Memory B cell (primary cell): ENCODE measurements at places on chromosomes 7 and 10.

DNA sequence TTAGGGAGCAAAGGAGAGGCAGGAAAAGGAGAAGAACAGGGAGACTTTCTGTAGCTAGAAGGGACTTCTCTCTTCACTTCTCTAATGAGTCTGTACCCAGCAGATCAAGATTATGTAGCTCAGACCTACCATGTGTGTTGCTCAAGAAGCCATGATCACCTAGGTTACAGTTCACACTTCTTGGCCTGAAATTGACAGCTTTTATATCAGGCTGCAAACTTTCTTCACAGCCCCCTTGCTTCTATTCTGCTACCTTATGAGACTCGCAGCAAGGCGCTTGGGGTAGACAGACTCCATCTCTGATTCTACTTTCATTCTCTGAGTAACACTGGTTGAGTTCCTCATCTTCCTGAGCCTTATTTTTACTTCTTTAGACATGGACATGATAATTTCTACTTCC, 19.6 kb upstream of the GIMAP2 start:
- no peak for DNase-seq

DNA sequence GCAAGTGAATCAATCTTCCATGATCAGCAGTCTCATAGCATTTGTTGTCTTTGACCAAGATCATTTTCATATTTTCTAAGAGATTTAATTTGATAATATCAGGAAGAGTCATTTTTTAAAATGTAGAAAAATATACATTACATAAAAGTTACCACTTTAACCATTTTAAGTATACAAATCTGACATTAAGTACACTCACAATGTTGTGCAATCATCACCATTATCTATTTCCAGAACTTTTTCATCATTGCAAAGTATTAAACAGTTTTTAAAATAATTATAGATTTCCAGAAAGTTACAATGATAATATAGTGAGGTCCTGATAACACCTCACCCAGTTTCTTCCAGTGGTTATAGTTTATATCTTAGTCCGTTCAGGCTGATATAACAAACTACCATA, 222.5 kb upstream of the RHOBTB1 start:
- no peak for DNase-seq

- DNase-seq = no peak
Observed at GRCh38 chr10:92395271-92395670, 104.3 kb downstream of the MARCHF5 start.

GRCh38 chr7:13259930-13260329, 572.5 kb downstream of the ARL4A start:
- no peak for DNase-seq

DNA sequence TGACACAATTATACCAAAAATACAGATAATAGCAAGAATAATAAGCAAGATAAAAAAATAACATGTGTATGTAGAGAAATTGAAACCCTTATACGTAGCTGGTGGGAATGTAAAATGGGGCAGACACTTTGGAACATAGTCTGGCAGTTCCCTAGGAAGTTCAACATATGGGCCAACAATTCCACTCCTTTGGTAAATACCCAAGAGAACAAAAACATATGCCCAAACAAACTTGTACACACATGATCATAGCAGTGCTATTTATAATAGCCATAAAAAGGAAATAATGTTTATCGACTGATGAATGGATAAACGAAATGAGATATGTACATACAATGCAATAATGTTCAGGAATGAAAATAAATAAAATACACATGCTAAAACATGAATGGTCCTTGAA, 462.4 kb upstream of the SORCS1 start:
- no peak for DNase-seq

- no peak for DNase-seq
Observed at GRCh38 chr10:89236226-89236797, 15.3 kb downstream of the LIPA start.

- DNase-seq = no peak
Observed at GRCh38 chr7:2721842-2722241, 33.8 kb downstream of the AMZ1 start.

- DNase-seq = no peak
Observed at GRCh38 chr10:119318411-119319160, 111.2 kb downstream of the GRK5 start.

- no peak for DNase-seq
Observed at GRCh38 chr7:159213253-159213652, 68.6 kb upstream of the VIPR2 start.

GRCh38 chr10:117534321-117535297, 7.9 kb upstream of the EMX2 start:
- no peak for DNase-seq

- no peak for DNase-seq
Observed at GRCh38 chr10:129075508-129075907, 391.5 kb upstream of the MGMT start.

- DNase-seq = no peak
Observed at GRCh38 chr7:156604311-156604710, 36.3 kb upstream of the RNF32 start.

- DNase-seq = no peak
Observed at GRCh38 chr10:27626890-27627289, 118.7 kb downstream of the MKX start.

- DNase-seq = no peak
Observed at GRCh38 chr10:113866551-113867394, 12.3 kb downstream of the NHLRC2 start.

DNA sequence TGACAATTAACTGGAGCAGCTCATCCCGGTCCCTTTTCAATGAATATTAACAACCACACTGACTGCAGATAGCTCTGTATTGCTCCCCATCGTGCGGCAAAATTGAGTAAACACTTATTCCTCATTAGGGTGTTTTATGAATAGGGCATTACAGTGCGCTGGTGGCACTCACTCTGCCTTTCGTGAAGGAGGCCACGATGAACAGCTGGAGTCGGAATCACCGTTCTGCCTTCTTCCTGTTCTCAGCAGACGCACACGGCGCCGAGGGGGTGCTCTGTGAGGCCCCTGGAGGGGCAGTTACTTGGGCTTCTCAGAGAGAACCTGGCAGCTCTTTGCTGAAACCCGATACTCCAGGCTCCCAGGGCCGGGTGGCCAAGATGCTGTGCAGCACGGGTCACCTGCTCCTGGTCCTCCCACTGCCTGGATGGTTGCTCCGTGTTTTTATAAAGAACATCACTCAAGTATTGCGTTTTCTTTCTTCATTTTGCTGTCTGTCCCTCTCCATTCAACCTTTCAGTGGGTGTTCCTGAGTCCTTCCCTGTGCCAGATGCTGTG, 241.9 kb downstream of the GLRX3 start:
- DNase-seq = no peak

GRCh38 chr10:125034675-125035074, 92.8 kb downstream of the ZRANB1 start:
- DNase-seq = no peak

GRCh38 chr7:128201690-128202085, 39.4 kb upstream of the LEP start:
- no peak for DNase-seq

DNA sequence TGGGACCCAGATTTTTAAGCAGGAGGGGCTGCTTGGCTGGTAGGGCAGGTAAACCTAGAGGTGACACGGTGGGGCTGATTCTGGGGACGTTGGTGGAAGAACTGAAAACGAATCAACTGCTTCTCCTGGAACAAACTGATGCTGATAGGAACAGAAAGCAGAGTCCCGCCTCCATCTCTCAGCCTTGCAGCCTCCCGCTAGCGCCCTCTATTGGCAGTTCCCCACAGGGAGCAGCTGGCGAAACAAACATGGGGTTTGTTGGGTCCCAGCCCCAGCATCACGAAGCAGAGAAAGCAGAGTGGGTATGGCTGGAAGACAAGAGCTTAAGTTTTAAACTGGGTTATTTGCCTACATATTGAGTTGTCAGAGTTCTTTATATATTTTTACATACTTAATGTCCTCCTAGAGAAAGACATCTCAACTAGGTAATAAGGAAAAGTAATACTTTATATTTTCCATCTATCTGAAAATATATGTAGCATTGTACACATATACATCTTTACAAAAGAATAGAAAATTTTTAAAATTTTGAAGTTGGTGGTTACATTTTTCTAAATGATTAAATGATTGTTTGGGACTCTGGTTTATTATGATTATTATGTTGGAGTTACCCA, 42.3 kb upstream of the FOXI2 start:
- no peak for DNase-seq

GRCh38 chr10:124683814-124684213, 60.4 kb downstream of the FAM53B start:
- DNase-seq = no peak

DNA sequence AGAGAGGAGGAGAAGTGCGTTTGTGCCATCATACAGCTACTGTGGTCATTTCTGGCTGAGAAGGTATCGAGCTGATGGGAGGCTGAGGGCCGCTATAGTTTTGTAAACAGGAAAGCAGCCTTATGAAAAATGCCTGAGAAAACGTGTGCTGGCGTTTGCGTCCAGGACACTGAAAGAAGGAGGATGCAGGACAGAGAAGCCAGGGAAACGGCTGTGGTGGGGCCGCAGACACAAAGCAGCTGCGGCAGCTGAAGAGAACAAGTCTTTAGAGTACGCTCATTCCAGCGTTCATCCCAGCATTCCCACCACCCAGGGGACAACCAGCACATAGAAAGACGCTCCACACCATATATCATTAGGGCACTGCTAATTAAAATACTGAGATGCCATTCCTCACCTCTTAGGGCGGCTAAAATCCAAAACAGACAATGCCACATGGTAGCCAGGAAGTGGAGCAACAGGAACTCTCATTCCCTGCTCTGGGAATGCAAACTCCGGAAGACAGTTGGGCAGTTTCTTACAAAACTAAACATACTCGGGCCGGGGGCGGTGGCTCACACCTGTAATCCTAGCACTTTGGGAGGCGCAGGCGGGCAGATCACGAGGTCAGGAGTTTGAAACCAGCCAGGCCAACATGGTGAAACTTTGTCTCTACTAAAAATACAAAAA, 18.4 kb downstream of the GNA12 start:
- no peak for DNase-seq

DNA sequence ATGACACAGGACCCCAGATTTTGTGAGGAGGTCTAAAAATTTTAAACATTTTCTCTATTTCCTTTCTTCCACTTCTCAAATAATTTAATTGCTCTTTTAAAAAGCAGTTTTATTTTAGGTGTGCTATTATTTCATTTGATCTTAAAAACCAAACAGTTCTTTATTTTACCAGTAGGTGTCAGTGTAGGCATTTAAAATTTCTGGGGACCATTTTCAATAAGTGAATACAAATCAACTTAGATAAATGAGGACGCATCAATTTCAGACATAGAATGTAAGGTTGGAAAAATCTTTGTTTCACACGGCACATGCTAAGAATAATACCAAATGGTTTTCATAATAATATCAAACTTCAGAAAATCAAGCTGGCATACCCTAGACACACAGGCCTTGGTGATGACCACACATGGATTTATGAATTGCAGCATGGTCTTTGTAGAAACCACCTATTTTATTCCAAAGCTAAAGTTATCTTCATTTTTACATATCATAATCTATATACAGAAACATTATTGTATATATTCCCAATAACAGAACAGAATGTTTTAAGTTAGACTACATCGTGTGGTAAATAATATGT, 127.6 kb upstream of the SLC26A5 start:
- DNase-seq = no peak

DNA sequence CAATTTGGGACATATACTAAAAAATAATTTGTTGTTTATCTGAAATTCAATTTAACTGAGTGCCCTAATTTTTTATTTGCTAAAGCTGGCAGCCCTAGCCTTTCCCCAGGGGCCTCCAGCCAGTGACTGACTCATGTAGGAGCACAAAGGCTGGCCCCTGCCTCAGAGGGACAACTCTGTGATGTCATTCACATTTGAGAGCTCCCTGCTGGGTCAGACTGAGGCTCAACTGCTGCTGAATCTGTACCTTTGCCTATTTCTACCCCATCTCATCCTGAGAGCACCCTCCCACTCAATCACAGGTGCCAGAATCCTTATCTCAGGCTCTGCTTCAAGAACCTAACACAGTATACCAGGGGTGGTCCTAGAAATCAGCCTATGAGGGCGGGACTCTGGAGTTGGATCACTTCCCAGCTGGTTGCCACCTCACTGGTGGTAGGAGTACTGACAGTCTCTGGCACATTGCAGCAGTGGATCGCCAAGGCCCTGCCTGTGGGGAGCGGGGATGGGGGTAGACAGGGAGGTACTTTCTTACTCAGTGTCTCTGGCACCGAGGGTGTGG, 11.6 kb downstream of the GCK start:
- no peak for DNase-seq

- DNase-seq = no peak
Observed at GRCh38 chr10:66307826-66308225, 618.0 kb upstream of the LRRTM3 start.

GRCh38 chr10:126214021-126214420, 174.3 kb downstream of the ADAM12 start:
- no peak for DNase-seq

DNA sequence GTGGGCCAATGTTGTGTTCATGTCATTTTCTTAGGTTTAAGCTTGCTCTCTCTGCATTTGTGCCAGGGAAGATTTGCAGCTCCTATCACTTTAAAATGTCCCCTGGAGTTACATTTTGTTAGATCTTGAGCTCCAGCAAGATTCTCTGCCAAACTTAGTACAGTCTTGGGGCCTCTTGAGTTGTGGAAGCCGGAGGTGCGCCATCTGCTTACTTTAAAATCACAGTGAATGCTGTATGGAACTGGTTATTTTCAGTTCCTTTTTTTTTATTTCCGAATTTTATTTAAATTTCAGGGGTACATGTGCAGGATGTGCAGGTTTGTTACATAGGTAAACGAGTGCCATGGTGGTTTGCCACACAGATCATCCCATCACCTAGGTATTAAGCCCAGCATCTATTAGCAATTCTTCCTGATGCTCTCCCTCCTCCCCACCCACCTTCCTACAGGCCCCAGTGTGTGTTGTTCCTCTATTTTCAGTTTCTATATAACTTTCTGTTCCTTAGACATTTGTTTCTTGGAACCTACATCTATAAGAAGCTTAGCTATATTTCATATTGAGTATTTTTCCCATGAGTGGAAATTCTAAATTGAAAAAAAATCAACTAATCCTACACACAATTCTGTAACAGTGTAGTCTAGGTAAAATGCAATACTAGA, 114.4 kb upstream of the CREB5 start:
- DNase-seq = peak; percentile 22

DNA sequence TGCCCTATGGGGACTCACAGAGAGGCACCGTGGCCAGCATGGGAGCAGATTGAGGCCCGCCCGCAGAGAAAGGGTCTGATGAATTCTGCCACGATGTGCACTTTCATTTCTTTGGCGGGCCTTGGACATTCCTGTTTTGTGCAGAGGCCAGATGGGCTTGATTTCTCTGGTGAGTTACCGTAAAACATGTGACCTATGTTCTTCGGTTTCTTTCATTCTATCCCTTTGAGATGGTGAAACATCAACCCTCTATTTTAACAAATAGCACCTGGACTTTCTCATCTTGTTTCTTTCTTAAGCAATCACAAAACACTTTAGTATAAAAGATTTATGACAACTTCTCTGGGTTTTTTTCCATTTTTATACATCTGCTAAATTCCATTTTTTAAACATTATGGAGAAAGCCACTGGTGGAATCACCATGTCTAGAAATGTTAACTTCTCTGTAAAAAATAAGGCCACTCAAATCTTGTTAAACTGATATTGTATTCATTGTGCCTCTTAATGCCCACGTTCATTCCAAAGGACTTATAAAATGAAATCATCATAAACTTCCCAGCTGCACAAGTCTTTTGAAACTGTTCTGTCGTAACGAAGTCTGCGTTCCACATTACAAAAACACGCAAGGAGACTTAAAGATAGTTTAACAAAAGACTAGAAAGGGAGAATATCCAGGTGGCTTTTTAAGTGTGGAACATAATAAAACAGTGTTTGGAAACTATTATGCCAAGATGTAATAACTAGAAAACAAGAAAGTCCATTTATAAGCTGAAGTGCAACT, 21.4 kb upstream of the ODAD2 start:
- DNase-seq = no peak
